DMS79 treated with DMSO at 0.1 percent for 48 hours (cell line): ENCODE measurements at places on chromosomes 11 and 22.

- no peak for DNase-seq
Measured at GRCh38 chr11:124331873-124332272, 11.9 kb upstream of the OR8D2 start.

- DNase-seq = no peak
Measured at GRCh38 chr22:42960531-42961399, 54.2 kb downstream of the PACSIN2 start.

DNA sequence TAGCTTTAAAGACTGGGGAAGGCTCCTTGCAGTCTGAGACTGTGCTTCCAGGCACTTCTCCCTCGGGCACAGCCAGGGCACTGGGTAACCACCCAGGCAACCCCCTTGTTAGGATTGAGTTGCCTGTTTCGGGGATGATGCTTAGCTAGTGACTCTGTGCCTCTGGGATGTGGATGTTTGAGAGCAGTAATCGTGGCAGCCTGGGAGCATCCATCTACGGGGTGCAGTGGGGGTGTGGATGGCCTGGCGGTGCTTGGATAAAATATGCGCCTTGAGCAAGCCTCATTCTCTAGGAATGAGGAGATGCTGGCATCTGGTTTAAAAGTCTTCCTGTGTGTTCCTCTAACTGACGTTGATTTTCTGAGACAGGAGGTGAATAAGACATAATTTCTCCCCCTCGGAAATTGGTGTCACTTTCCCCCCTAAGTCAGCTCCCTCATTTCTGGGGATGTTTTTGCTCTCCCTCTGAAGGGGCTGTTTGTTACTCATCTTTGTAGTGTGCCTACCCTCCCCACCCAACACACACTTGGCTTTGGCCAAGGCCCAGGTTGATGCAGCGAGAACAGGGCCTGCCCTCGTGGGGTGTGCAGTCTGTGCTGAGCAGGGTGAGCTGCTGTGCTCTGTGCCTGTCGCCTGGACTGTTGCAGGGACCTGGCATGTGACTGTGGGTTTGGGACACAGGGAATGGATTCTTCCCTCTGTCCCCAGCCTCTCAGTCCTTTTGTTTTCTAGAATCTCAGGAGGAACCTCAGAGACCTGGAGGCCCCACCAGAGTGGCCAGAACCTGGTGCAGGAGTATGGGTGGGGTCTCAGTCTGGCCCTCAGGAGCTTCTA lies 2.0 kb downstream of the GNAZ start:
- DNase-seq = no peak

- DNase-seq = peak; percentile 77
Measured at GRCh38 chr11:116691771-116692177, 81.0 kb downstream of the BUD13 start.
